Stimulated activated CD8-positive, alpha-beta memory T cell treated with anti-CD3 and anti-CD28 coated beads, Interleukin-15, amount 100 ng/mL, for 24 hours (primary cell): ENCODE measurements at places on chromosomes 5 and 9.

- no peak for DNase-seq
Measured at GRCh38 chr9:15308511-15308910, 1.5 kb upstream of the TTC39B start.

DNA sequence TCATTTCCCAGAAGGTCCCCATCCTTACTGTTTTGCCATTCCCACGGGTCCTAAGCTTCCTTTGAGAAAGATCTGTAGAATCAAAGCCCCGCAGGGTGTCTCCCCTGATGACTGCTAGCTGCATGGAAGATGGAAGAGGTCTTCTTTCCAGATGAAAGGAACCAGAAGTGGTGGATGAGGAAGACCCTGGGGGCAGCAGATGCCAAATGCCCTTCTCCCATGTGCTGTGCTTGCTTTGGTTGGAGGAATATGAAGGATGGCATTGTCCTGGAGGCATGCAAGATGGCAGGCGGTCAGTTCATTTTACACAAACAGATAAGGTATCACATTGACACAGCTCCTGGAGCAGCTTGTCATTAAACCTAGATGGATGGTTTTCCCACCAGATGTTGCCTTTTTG, 25.8 kb upstream of the CER1 start:
- no peak for DNase-seq

DNA sequence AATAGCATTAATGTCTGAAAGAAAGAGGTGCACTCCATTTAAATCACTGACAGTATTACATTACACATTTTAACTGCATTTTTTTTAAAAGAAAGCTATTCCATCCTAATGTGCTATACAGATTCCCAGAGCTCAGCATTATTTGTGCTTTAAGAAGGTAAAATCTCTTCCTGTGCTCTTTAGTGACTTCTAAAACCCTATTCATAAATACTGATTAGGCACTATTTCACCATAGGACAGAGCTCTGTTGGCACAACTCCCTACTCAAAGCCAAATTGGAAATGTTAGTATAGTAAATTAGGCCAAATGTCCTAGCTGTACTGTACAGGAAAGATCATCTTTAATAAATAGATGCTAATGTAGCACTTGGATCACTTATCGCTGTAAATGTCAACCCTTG, 262.5 kb downstream of the TUSC1 start:
- no peak for DNase-seq

DNA sequence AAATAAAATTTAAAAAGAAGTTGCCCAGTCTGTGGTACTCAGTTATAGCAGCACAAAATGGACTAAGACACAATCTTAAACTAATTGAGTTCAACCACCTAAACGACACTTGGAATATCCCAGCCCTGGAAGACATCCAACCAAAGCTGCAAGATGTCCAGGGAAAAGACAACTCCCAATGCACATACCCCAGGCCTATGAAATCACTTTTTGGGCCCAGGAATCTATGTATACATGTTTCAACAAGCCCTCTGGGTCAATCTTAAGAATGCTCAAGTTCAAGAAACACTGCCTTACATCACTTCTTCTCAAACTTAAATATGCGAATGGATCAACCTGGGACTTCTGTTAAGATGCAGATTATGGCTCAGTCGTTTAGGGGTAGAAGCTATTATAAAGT, 148.6 kb downstream of the ELAVL2 start:
- no peak for DNase-seq

DNA sequence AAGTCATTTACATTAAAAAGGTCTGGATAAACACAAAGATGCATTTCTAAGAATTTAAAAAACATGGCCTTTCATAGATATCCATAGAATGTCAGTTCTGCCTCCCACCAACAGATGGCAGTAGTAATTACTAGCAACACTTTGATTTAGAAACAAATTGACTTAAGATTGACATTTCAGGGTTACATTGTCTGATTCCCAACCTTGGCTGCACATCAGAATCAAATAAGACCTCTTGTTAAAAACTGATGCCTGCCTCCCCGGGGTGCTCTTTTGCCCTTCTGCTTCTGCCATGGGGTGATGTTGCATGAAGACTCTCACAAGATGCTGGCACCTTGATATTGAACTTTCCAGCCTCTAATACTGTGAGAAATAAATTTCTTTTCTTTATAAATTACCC, 146.2 kb upstream of the GPR151 start:
- DNase-seq: no peak

- no peak for DNase-seq
Measured at GRCh38 chr5:138275379-138275782, 960 bp upstream of the GFRA3 start.

DNA sequence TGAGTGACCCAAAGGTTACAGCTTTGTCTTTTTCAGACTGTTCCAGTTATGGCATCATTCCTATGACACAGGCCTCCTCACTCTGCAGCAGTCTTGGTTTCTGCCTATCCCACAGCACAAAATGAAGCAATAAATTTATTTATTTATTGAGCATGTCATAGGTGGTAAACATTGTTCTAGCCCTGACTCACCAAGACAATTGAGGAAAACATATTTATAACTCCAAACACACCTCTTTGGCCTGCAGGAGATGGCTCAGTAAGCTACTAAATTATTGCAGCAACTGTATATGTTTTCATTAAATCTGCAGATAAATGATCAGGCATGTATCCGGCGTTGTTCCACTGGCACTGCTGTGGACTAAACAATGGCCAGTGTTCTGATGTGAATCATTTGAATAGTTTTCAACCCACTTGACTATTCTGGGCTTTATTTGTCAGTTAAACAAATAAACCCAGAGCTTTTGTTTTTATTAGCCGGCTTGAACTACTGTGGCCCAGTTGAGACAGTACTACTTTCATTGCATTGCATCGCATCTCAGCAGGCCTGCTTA, 83.2 kb downstream of the FOXD1 start:
- DNase-seq: no peak

- DNase-seq: no peak
Measured at GRCh38 chr5:120452471-120452870, 11.6 kb upstream of the PRR16 start.

DNA sequence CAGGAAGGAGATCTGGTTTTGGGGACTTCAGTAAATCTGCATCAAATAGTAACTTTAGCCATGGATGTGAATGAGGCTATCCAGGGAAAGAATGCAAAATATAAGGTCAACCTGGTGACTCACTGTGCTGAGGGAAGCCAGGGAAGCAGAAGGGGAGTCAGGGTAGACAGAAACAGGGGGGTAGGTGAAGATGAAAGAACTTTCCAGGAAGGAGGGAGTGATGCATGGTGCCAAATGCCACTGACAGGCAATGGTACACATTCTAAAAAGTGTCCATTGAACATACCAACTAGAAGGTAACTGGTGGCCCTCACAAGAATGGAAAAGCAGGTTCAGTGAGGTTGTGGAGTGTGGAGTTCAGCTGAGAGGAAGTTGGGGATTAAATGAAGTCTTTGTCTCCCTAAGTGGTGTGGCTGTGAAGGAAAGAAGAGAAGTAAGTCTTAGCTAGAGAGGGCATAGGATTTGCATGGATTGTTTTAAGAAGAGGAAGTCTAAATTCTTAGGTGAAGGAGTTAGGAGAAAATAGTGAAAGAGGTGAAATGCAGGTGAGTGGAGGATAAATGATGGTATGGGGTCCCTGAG, 35.5 kb downstream of the PALM2AKAP2 start:
- no peak for DNase-seq

- no peak for DNase-seq
Measured at GRCh38 chr9:97441729-97442128, 29.8 kb downstream of the TDRD7 start.

GRCh38 chr9:82513242-82513751, 524.7 kb downstream of the SPATA31D1 start:
- DNase-seq: no peak

- no peak for DNase-seq
Measured at GRCh38 chr5:166188501-166189325, 2102.7 kb upstream of the WWC1 start.

- no peak for DNase-seq
Measured at GRCh38 chr5:132209901-132210545, 17.6 kb downstream of the P4HA2 start.

DNA sequence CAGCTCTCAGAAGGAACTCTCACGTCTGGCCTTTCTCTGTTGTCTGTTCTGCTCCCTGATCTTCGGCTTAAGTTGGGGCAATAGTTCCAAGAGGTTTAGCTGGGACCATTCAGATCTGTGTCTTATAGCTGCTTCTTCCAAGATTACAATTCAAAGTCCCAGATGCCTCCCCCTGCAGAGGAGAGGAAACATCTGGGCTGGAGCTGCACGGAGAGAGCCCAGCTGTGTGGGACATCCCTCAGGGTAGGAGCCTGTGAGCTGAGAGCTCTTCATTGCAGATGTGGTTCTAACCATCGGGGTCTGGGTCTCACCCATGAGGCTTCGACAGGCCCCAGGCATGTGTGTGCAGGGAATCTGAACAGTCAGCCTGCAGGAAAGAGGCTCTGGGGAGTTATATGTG, 9.0 kb upstream of the PHF19 start:
- DNase-seq: no peak

- DNase-seq: no peak
Measured at GRCh38 chr9:37119360-37119759, 1.0 kb upstream of the ZCCHC7 start.

DNA sequence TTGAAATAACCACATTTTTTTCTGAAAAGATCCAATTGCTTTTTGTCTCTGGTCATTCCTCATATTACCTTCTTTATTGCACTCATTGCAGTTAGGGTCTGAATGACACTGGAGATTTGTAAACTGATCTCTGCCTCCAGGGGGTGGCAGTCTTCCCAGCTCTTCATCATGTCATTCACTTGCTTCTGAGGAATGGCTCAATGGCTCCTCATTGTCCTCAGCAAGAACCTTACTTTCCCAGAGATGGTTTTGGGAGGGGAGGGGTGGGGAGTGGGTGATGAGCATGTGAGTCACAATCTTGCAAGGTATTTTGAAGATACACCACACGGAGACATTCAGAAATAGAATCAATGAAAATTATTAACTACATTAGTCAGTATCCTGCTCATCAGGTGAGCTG, 159.8 kb upstream of the GAS1 start:
- DNase-seq: no peak

- no peak for DNase-seq
Measured at GRCh38 chr5:98783051-98783649, 9.7 kb downstream of the RGMB start.

GRCh38 chr5:65268525-65268924, 213.2 kb downstream of the ADAMTS6 start:
- no peak for DNase-seq

- no peak for DNase-seq
Measured at GRCh38 chr5:95557841-95558240, 2.9 kb downstream of the ARSK start.

DNA sequence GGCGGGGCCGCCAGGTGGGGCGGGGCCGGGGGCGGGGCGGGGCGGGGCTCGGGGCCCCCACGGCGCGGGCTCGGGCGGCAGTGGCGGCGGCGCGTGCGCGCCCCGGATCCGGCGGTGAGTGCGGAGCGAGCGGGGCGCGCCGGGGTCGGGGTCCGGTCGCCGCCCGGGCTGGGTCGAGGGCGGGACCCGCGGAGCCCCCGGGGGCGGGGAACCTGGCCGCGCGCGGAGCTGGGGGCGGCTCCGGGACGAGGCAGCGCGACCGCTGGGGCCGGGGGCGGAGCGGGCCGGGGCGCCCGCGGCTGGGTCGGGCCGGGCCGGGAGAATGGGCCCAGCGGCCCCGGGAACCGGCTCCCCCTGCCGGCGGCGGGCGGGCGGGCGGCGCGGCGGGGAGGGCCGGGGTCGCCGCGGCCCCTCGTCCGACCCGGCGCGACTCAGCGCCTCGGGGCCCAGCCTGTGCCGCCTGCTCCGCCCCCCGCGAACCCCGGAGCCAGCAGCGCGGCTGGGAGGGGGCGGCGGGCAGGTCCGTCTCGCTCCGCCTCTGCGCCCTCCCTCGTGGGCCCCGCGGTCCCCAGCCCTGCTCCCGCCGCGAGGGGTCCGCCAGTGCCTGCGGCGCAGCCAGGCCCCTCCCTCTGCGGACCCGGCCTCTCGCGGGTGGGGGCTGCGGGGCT, 3.1 kb downstream of the EGFL7 start:
- no peak for DNase-seq

GRCh38 chr5:407051-407450, 35.9 kb upstream of the EXOC3 start:
- DNase-seq: no peak

DNA sequence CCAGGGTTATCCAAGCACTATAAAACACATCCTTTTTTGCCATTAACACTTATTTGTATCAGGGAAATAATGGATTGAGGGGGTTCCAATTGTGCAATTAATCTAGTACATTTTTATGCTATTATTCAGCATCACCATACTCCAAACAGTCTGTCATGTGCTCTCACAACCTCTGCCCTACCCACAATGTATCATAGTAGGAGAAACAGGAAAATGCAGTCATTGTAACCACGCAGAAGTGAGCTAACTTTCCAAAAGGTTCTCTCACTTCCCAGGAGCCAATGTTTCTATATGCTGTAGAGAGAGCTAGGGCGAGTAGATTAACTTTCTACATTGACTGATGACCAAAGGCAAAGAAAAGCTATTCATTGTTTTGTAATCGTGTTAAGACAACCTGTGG, 29.8 kb downstream of the DAB2 start:
- no peak for DNase-seq

DNA sequence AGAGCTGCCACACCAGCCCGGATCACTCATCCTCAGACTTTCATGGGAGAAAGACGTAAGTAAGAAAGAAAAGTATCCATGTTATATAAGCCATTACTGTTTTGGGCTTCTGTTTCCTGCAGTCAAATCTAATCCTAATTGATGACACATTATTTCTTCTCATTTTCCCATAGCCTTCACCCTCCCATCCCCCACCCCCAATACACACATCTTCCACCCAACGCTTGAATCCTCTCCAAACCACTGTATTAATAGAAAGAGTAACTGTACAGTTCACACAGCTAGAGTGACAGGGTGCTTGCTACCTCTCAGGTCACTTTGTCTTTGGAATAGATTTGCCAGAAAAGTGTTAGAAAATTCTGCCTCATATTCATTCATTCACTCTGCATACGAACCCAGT, 69.3 kb upstream of the IL17B start:
- DNase-seq: no peak

DNA sequence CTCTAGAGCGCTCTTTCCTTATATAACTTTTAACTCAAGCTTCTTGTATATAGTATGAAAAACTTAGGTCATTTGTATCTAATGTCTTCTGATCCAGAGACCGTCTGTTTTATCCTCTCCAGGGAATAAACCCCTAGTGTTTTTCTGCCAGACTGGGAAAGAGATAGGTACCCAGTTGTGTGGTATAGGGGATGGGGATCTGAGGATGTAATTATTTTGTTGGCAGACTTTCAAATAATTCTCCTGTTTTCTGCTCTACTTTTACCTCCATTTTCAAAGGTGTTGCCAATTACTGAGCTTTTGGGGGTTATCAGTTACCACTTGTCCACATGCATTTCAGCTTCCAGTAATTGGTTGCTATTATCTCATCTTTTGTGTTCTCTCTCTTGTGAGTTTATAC, 17.9 kb downstream of the CCDC171 start:
- DNase-seq: no peak
